ENCODE measurements at places on chromosomes 3 and 15.

DNA sequence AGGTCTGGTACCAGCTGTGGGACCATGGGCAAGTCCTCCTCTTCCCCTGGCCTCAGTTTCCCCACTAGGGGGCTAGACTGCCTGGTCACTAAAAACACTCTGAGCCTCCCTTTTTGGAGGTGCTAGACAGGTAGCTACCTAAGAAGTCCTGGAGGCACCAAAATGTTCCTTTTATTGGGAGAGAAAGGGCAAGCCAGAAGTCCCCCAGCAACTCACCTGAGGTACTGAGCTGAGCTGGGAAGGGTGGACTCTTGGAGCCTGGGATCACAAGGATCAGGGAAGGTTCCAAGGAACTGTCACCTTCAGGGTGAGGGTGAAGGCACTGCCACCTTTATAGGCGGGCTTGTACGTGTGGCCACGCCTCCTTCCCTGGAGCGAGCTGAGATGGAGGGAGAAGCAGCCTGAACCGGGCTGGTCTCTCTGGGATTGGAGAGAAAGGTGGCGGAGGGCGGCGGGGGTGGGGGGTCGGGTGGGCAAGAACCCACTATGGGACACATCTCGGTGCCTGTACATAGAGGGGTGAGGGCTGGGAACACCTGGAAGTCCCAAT lies at the start of gene CYP1A1:
CYP1A1 (minus strand) TSS at position 304 of the 550 bp plus-strand sequence. CDS start 2,431 bp downstream, outside the sequence.
- DNase-seq, result no peak

GRCh38 chr3:187256051-187256616 lies 35.4 kb downstream of the MASP1 start:
- DNase-seq, result no peak

- peak; percentile 30 for DNase-seq
These were observed 23.4 kb downstream of the NRROS start for GRCh38 chr3:196662711-196663571.

DNA sequence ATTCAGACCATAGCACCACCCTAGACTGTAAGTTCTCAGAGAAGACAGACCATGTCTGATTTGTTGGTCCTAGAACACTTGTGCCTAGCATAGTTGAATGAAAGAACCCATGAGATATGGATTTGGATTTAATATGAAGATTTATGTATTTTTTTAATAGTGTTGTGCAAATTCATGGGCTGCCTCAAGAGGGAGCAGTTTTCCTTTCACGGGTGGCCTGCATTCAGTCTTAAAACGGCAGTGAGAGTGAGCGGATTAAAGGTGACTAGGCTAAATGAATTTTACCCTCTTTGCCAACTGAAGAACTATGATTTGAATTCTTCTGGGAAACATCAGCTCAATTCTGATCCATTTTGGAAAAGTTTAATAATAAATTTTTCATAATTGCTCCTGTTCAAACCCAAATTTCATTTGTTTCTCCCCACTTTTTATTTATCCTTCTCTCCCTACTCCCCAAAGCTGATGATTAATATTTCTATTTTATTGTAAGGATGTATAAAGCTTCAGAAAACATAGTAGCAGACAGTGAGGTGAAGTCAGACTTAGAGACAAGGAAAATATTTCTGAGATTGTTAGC lies 67.3 kb downstream of the MORC1 start:
- DNase-seq, result peak; percentile 1

- DNase-seq, result no peak
These were observed 28.1 kb downstream of the MCF2L2 start for GRCh38 chr3:183400352-183400751.

DNA sequence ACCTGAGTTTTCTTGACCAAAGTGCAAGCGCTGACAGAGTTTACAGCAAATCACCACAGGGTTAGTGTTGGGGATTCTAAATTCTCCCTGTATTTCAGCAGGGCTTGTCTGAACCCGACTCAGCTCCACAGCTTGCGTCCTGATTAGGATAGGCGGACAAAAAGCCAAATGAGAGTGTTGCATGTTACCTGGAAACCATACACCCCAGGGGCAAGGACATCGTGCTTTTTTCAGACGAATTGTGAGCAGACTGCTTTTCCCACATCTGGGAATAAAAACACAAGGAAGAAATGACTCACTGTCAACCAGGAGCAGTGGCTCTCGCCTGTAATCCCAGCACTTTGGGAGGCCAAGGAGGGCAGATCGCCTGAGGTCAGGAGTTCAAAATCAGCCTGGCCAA lies 3.0 kb downstream of the DZIP1L start:
- DNase-seq, result no peak

DNA sequence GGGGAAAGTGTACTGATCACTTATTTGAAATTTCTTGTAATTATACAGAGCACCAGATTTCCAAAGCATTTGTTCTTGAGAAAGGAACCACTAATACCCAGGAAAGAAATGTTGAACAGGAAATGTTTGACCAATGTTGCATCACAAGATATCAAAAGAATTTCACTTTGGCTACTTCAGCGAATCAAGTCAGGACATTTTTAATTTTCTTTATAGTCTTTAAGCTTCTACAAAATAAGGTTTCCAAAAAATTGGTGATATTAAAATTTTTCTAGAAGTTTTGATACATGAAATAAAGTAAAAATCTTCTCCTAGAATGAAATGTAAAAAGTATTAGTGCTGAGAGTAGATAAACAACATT lies 421.9 kb downstream of the MECOM start:
- peak; percentile 72 for DNase-seq

DNA sequence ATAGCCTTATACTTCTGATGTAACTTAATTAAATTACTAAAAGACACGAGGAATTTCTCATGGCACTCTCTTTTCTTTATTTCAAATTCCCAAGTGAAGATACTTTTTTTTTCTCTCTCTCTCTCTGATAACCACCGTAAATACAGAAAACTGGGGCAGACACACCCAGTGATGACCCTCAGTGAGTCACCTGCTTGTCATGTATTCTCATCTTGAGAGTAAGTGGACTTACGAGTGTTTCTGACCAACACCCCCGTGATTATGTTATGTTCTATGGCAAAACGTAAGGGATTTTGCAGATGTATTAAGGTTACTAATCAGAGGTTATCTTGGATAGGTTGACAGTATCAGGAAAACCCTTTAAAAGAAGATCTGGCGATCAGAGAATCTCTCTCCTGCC lies 348.8 kb upstream of the ZNF717 start:
- DNase-seq, result peak; percentile 8

- DNase-seq, result peak; percentile 73
These were observed at the start of gene BOC for GRCh38 chr3:113211330-113212149. Gene BOC (plus strand): TSS chr3:113211557. CDS start chr3:113249803, 38,246 bp downstream.

DNA sequence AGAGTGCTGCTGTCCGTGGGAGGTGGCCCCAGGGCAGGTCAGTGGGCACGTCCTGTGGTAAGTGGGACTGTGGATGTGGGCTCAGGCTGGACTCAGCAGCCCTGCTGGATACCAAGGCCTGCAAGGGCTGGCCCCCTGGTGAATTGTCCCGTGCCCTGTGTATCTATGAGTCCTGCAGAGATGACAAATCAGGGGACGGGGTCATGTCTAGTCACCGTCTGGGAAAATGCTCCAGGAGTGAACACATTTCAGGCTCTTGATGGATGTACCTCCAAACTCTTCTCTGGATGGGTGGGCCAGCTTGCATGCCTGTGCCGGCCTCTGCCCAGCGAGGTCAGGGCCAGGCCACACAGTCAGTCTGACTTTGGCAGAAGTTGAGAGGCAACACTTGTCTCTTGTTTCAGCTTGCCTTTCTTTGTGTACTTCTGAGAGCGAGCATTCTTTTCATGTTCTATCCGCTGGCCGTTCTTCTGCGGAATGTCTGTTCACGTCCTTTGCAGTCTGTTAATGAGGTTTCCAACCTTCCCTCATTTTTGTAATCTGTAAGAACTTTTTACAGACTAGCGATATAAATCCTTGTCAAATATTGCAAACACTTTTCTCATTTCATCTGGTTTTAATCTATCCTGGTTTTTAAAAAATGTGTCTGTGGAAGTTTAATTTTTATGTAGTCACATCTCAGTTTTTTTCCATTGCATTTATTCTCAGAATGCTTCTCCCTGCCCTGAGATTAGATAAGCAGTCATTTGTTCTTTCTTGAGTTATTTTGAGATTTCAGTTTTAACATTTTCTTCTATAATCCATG lies 11.4 kb upstream of the STAB1 start:
- peak; percentile 58 for DNase-seq

GRCh38 chr3:51426921-51427320 lies 35.8 kb downstream of the RBM15B start:
- no peak for DNase-seq

DNA sequence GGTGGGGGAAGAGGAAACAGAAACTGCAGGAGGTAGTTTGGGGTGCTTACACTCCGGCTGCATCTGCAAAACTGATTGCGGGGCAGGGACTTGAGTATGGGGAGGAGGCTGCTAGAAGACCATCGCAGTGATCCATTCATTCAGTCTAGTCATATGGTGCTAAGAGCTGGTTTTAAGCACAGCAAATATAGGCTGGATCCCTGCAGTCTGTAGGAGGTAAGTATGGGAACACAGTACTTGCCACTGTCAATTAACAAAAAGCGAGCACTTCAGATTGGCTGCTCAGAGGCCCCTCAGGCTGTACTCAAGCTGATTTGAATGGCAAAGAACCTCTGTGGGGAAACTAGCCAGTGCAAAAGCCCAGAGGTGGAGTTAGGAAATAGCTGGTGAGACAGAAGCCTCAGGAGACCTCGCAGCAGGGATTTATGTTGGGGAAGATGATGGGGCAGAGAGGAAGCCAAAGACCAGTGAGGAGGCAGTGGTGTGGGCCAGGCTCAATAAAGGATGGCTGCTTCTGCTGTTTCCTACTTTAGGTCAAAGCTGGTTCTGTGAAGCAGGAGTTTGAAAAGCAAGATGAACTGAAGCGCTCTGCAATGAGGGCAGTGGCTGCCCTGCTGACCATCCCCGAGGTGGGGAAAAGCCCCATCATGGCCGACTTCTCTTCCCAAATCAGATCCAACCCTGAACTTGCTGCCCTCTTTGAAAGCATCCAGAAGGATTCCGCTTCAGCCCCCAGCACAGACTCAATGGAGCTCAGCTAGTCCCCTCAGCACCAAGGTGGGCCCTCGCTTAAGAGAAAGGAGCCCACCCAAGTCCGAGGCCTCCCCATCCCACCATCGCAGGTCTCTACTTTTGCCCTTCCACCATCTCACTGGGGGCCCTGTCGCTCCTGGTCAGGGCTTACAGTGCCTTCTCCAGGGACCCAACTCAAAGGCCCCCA lies 7.9 kb downstream of the RPL32 start:
- no peak for DNase-seq

- no peak for DNase-seq
These were observed 188.3 kb downstream of the IL5RA start for GRCh38 chr3:2921903-2922302.

GRCh38 chr15:40028193-40028592 lies 10.8 kb downstream of the SRP14 start:
- no peak for DNase-seq

- no peak for DNase-seq
These were observed 827.4 kb downstream of the SI start for GRCh38 chr3:164250923-164251322.

DNA sequence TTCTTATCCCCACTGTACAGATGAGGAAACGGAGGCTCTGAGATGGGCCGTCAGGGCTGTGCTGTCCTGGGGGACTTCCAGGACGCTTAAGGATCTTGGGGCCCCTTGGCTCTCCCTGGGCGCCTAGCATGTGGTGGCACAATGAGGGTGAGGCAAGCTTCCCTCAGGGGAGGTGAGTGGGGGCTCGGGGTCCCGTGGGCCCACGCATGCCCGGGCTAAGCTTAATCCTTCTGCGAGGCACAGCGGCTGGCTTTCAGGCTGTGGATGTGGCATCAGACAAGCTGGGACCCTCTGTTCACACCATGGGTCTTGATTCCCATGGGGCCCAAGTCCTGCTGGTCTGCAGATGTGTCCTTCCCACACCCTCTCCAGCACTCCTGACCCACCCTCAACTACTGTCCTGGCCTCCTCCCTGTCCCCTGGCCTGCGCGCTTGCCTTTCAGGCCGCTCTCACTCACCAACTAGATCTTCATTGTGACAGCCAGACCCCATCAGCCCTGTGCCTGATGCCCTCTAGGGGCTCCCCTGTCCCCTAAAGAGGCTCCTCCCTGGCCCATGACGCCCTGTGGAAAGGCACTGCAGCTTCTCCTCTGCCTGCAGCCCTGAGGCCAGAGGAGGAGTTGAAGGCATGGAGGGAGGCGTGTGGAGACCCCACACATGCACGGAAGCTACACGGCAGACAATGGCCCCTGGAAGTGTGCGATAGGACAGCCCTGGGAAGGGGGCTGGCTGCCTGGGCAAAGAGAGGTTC lies 11.3 kb downstream of the DUSP7 start:
- no peak for DNase-seq

DNA sequence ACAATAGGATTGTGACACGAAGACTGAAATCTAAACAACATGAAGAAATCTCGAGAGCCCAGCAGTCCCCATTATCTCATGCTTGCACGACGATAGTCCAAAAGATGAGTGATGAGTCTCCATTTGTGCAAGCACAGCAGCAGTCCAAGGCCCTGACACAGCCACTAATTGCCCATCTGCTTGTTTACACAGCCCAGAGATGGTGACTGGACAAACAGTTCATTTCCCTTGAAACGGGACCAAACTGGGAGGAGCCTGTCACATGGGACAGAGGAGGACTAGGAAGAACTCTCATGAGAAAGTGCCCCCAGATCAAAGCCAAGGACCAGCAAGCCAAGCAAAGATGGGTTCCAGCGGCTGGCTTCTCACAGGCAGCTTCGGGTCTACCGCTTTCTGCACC lies 121.0 kb downstream of the GREM1 start:
- peak; percentile 77 for DNase-seq

GRCh38 chr3:99895131-99895696 lies 77.6 kb downstream of the CMSS1 start:
- no peak for DNase-seq

DNA sequence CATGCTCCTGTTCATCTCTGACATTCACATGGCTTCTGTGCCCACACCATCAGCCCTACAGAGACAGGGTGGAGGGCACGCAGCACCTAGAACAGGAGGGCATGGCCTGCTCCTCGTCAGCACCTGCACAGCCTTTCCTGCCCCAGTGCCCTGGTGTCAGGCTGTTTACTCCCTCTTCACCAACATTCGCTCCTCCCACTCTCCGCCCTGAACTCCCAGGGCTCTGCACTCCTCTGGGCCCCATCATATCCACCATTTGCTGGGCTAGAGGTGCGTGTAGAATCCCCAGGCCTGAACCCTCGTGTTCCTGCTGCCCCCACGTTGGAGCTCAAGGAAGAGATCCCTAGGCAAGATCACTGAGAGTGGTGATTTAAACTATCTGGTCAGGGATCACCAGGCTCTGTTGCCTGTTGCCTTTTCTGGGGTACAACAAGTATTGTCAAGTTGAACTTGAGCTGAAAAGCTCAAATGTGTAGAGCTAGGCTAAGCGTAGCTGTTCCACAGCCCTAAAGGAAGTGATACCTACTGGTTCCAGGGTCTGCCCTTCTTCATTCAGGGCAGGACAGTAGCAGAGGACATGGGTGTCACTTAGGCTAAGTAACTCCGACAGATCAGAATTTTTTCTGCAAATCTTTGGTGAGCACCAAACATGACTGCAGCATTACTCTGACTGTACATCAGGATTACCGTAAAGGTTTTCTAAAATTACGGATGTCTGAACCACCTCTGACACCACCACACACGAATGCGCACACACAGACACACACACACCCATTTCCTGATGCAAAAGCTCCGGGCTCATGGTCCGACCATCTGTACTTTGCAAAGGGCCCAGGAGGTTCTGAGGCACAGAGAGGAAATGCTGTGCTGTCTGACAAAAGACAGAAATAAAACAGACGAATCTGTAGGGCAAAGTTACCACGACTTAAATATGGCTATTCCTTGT lies 43.7 kb upstream of the GNB5 start:
- DNase-seq, result no peak

Measured in astrocyte (in vitro differentiated cells and primary cell).